Activated CD4-positive, alpha-beta T cell treated with anti-CD3 and anti-CD28 coated beads, Interleukin-2, amount 50 U/mL, for 48 hours (primary cell): ENCODE measurements at places on chromosomes 16 and 17.
A peak's percentile ranks its signal among the peaks of the same experiment; 100 is the strongest.

GRCh38 chr16:12089492-12090150, 113.1 kb downstream of the SNX29 start:
- DNase-seq: peak; percentile 53

GRCh38 chr17:2146132-2146871, 91.4 kb downstream of the HIC1 start:
- DNase-seq: no peak

DNA sequence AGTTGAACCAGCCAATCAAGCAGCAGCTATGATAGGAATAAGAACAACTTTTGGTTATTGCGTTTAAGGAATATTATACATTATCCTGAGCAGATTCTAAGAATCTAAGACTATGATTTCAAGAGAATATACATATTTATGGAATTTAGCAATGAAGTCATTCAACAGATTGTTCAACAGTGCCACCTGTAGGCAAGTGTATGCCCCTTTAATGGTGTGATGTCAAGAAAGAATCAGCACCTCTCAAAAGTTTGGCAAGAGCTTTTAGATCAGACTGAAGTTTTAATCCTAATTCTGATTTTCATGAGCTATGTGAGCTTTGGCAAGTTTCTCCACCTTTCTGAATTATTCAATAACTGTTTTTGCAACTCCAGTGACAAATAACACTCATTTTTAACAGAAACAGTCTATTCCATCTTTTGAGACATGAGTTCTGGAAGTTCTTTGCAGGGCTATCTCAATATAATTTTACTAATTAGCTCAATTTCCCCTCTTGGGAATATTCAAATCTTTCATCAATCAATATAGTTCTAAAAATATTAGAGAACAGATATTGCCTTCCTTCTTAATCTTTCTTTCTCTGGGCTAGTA, 474.3 kb upstream of the TOM1L1 start:
- DNase-seq: no peak

DNA sequence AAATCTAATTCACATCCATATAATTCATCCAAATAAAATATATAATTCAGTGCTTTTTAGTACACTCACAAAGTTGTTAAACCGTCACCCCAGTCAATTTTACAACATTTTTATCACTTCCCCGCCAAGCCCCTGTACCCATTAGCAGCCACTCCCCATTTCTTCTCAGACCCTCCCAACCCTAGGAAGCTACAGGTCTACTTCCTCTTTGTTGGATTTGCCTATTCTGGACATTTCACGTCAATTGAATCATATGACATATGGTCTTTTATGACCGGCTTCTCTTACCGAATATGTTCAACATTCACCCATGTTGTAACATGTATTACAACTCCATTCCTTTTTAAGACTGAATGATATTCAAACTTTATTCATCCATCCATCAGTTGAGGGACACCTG, 19.9 kb upstream of the MLKL start:
- DNase-seq: no peak

DNA sequence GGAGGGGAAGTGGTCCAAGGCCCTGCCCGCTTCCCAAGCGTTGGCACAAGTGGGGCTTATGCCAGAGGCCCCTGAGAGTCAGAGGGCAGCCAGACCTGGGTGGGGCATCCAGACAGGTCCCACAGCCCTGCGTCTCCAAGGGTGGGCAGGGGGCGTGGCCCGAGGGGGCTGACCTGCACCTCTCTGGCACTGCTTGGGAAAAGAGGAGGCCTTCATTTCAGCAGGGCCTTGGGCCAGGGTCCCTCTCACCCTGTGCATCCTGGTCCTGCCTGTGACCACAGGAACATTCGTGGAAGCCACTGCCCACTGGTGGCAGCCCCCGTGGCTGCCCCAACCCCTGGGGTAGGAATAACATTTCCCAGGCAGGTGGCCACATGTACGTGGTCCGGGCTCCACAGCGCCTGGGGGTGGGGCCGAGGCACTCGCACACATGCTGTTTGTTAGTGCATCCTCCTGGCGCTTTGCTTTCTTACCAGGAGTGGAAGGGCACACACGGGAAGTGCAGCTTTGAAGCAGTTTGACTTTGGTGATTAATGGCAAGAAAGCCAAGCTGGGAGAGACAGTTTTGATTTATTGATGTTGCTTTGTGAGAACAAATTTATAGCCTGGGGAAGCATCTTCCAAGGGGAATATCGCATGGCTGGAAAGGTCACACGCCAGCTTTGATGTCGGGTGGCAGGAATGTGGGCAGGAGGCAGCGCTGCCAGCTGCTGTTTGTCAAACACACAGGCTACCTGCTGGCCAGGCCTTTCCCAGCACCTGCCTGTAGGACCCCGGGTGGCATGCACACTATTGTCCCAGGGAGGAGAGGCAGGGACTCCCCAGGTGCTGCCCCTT, 4.3 kb downstream of the CENPX start:
- DNase-seq: no peak

GRCh38 chr17:1551741-1552140, 10.9 kb downstream of the PITPNA start:
- no peak for DNase-seq

DNA sequence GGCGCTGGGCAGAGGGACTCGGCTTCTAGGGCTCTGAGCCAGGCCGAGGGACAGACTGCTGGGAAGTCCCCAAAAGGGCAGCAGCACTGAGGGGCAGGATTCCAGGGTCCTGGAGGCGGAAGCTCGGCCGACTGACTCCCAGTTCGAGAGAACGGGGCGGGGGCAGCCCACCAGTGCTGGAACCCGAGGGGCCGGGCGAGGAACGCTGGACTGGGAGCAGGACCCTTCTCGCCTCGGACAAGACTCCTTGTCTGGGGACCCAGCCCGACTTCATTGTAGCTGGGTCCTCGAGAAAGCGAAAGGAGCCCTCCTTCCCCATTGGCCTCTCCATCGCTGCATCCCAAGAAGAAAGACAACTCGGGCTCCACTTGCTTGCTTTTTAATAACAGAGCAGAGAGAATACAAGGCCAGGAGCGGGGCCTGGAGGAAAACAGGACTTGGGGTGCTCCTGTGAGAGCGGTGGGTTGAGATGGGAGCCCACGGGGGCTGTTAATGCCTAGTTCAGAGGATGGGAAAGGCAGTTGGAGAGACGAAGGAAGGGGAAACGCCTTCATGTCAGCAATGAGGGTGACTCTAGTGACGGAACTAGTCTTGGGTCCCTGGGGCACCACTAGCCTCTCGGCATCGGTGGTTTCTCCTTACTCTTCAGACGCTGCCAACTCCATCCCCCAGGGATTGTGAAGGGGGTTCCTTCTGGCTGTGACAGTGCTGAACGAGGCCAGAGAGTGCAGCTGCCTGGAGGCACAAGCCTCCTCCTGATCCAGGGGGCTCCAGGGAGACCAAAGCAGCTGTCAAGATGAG, 492 bp upstream of the CAMTA2 start:
- DNase-seq: peak; percentile 23

GRCh38 chr17:1186923-1187771, 7.4 kb upstream of the ABR start:
- DNase-seq: peak; percentile 80

GRCh38 chr17:82108038-82108437, 10.0 kb upstream of the FASN start:
- no peak for DNase-seq

- peak; percentile 90 for DNase-seq
Observed at GRCh38 chr17:40598619-40599467, 33.6 kb upstream of the CCR7 start.

GRCh38 chr16:72008424-72009216, at the start of gene DHODH:
TSS of gene DHODH (plus strand) at chr16:72008744. CDS start at chr16:72008765, 21 bp downstream.
- peak; percentile 98 for DNase-seq

DNA sequence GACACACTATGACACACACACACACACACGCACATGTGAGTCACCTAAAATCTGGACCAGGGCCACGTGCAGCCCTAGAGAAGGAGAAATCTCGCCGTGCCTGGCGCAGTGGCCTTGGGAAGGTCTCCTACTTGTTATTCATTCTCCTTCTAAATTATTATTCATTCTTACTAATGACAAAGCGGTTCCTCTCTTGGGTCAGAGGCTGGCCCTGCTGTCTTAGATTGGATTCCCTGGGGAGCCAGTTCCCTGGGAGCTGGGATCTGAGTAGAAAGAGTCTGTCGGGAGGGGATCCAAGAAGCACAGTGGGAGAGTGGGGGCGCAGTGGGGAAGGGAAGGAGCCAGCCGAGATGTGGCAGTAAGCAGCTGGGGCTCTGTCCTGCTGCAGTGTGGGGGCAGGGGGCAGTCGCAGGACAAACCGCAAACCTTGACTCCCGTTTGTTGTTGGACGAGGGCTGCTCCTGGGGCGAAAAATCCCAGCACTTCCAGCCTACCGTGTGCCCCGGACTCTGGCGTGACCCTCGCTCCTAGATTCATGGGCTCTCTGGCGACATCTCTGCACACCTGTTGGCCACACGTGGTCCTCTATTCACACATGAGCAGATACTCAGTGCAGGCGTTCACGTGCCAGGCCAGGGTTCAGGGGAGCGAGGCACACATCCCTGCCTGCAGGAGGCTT, 18.7 kb upstream of the JPH3 start:
- DNase-seq: no peak

- DNase-seq: peak; percentile 83
Observed at GRCh38 chr17:79042421-79043190, 18.6 kb downstream of the C1QTNF1 start.

- DNase-seq: no peak
Observed at GRCh38 chr16:56858374-56858773, 6.6 kb upstream of the SLC12A3 start.

- DNase-seq: no peak
Observed at GRCh38 chr16:64390102-64390501, 731.8 kb downstream of the CDH11 start.

GRCh38 chr17:3771140-3771539, 29.8 kb downstream of the ITGAE start:
- no peak for DNase-seq

GRCh38 chr16:19329932-19330331, 44.4 kb downstream of the CLEC19A start:
- no peak for DNase-seq

- DNase-seq: peak; percentile 53
Observed at GRCh38 chr16:86016201-86016965, 117.4 kb downstream of the IRF8 start.

DNA sequence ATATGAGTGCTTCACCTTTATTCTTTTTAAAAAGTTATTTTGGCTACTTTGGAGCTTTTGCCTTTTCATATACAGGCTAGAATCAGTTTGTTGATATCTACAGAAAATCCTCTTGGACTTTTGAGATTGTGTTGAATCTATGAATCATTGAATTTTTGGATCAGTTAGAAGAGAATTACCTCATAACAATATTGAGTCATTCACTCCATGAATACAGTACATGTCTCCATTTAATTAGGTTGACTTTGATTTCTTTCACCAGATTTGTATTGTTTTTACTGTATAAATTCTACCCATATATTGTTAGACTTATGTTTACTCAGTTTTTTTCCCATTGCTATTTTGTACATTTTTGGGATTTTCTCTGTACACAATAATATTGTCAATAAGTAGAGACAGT, 54.4 kb downstream of the TAOK1 start:
- no peak for DNase-seq

DNA sequence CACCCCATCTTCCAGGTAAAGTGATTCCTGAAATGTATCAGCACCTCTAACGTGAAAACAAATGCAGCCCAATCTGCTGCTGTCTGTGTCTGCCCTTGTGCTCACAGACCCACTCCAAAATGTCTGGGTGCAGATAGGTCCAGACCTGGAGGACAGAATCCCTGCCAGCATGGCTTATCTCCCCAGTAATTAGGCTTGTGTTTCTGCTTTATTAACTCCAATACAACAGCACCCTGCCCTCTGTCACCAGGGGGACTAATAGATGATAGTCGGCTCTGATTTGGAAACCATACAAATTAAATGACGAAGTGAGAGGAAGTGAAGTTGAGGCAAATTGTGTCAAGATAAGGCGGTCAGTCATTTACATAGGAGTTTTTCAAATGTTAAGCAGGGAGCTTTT, 608.3 kb upstream of the SALL1 start:
- DNase-seq: no peak

DNA sequence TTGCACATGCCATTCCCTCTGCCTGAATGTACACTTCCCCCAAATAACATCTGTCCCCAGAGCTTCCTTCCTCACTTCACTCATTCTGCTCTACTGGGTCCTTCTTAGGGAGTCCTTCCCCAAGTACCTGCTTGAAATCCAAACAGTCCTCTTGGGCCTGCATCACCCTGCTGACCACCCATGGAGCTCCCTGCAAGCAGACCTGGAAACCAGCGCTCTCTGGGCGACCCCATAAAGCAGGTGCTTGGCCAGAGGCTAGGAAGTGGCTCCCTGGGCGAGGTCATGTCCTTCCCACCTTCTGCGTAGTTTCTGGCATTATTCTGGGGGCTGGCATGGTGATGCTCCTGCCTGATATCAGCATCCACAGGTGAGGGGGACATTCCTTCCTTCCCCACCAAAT, 12.2 kb upstream of the NTN1 start:
- no peak for DNase-seq

- DNase-seq: peak; percentile 69
Observed at GRCh38 chr17:45131616-45132319, 547 bp downstream of the PLCD3 start.

DNA sequence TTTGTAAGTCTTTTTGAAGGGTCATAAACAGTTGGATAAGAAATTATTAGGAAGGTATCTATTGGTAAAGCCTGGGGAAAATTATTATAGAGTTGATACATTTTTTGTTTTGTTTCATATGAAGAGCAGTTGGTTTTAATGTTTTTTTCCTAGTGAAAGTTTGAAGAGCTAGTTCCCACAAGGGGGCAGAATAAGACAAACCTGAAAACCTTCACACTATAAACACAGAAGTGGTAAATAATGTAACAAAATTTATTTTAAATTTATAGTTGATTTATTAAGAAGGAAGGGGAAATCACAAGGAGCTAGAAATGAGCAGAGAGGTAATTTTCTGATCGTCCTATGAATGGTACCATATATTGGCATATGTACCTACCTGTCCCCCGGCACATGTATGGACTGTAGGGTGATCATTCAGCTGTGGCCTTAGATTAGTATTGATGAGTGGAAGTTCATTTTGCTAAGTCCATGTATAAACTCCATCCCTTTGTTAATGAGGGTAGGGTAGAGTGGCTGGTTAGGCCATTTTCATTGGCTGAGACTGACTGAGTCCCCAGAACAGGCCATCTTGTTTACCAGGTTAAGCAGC, 116.3 kb downstream of the TANC2 start:
- DNase-seq: no peak

DNA sequence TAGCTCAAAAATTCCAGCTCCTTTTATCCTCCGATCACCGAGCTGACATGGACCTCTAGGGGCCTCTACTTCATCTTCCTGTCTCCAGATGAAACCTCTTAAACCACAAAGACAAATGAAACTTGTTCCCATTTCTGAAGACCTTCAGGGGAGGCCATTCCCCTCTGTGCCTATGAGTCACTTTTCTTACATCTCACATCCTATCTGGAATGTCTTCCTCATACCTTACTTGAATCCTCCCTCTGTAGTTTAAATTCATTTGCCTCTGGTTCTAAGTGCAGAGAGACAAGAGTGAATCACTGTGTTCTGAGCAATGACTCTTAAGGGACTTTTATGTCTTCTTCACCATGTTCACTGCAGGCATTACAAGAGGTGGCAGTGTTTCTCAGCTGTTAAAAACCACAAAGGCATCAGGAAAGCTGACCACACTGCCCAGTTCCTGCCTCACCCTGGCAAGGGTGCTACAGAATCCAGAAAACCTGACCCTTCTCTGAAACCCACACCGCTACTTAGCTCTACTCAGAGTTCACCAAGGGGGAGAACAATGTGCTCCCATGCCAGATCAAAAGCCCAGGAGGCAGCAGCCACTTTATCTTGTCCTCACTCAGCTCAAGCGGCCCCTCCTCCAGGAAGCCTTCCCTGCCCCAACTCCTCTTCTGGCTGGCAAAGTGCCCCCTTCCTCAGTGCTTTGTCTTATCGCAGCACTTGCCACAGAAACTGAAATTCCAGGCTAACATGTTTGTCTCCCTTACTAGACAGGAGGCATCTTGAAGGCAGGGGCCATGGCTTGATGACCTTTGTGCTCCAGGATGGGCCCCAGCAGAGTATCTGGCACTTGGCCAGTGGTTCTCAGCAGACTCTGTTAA, 6.4 kb downstream of the CUEDC1 start:
- DNase-seq: no peak
